ENCODE measurements at places on chromosomes 7 and 10.
A peak's percentile ranks its signal among the peaks of the same experiment; 100 is the strongest.

DNA sequence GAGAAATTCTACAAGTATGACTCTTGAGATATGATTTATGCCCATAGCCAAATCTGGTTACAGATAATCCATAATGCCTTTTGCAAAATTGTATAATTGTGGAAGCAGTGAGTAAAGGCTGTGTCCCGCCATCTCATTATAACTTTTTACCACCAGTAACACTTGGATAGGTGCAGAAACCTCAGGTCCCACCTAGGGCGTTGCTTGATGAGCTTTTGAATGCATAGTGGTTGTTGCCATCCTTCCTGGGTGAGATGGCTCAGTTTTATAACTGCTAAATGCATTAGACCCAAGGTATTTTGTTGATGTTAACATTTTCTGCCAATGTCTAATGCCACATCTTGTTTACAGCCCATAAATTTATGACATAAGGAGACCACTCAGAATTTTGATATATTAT is 42.9 kb downstream of the CFAP58 start:
- no peak for DNase-seq

- DNase-seq: peak; percentile 57
Observed at GRCh38 chr10:95183271-95184230, 10.5 kb upstream of the ACSM6 start.

DNA sequence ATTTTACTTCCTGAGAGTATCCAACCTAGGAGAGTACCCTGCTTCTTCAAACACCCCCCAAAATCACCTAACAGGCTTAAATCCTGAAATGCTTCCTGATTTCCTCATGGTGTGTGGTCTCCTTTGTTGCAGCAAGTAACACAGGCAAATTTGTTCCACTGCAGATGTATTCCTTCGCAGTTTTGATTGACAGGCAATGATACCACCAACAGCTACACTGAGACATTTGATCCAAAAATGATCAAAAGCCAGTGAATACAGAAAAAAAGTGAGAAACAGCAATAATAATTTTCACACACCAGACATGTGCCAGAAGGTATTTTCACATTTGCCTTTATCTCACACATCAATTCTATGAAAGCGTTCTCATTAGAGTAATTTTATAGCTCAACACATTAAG is 95.9 kb downstream of the HERPUD2 start:
- no peak for DNase-seq

DNA sequence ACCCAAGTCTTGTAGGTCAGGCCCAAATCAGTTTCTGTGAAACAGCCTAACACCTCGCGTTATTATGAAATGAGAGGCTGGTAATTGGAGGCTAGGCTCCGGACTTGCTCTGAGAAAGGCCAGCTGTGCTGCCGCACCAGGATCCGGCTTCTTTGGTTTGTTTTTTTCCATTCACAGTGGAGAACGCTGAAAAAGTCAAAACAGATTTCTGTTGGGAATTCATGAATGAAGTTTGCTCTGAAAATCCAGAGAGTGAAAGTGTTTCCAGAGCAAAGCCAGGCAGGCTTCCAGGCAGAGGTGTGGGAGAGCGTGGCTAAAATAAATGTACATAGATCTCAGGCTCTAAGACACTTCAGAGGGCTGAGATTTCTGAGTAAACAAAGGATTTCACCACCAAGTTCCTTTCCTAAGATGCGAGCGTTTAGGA is 240.1 kb downstream of the TRIL start:
- no peak for DNase-seq

- no peak for DNase-seq
Observed at GRCh38 chr10:92834986-92835385, 13.3 kb upstream of the EXOC6 start.

DNA sequence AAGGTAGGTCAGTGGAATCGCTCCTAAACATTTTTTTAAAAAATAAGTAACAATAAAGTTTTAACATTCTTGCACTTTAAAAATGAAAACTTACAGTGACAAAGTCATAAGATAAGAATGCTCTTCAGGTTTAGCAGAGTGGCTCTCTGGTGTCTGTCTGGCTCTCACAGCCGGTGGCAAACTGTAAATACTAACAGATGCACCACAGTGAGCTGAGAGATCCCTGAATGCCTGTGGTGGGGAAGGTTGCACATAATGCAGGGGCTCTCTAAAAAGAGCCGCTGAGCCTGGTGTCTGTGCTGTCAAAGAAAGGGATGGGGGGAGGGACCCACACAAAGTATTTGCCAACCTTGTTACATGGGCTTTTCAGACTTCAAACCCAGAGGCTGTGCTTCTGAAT is 498.3 kb downstream of the CCSER2 start:
- DNase-seq: no peak

Measured in A673 (cell line).